ENCODE measurements at places on chromosomes 7 and 10. TPM values are rescaled to one million over a fixed set of nuclear protein-coding genes. Genes with fewer than 3 reads are reported as not detected.

The CHCHD3 gene
- 93.8 TPM for total RNA-seq

The UPK3B gene
- total RNA-seq: 0.27 TPM

The GNAT3 gene
- not detected for total RNA-seq

The HOXA2 gene
- total RNA-seq: 0.85 TPM

The LRRC18 gene
- not detected for total RNA-seq

The MYOZ1 gene
- total RNA-seq: not detected

The SPRN gene
- total RNA-seq: under 0.01 TPM

The PRPS1L1 gene
- total RNA-seq: not detected

The PCDH15 gene
- under 0.01 TPM for total RNA-seq

The TMEM229A gene
- total RNA-seq: not detected

The TAS2R38 gene
- not detected for total RNA-seq

The IL6 gene
- total RNA-seq: 16.7 TPM

Data from endothelial cell of coronary artery (primary cell).